Activated T-cell treated with anti-CD3 and anti-CD28 coated beads for 4 hours (primary cell): ENCODE measurements at places on chromosomes 2 and 18.
A peak's percentile ranks its signal among the peaks of the same experiment; 100 is the strongest.

DNA sequence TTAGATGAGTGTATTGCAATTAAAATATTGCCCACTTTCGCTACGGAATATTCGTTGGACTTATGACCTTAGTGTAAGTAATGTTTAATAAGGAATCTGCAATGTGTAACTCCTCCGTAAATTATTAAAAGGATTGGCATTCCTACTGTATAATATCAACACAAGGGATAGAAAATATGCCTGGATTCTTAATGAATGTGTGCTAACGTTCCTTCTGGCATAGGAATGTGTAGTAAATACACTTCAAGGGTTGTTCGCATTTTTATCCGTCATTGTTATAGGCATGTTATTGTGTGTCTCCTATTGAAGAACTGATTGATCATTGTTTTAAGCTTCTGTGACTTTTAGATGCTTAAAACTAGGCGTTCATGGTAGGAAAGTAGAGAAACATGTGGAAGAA, 134.5 kb downstream of the NEDD4L start:
- DNase-seq, result no peak

DNA sequence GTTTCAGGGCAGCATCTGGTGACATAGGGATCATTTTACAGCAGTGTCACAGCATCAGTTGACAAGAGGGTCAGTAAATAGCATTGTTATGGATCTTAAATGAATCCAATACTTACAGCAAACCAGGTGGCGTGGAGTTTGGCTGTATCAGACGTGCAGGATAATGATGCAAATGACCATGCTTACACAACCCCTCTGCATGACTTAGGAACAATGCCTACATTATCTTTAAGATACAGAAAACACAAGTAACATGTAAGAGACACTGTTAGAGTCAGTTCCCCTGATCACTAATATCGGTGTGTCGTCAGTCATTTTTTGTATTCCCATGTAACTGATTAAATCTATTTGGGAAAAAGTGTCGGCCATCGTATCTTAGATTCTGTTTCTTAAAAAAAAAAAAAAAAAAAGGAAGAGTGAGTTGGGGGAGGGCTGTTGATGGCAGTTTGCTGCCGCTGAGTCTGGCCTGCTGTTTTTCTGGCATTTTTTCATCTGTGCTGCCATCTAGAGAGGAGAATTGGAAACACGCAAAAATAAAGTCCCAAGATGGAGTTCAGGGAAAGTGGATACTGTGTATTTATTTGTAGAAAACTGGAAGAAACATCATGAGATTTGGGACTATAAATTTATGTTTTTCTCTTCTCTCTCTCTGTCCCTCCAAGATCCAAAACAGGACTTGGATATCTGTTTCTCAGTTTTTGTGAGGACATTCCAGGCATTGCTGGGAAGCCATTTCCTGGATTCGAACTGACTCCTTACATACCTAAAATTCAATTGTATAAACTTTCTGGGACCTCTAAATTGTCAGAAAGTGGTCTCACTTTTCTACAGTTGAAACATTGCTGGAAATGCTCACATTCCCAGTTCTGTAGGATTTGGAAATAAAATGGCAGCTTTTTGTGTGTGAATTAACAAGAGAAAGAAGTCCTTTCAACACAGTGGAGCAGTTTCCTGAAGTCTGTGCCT, 60.3 kb upstream of the AGPS start:
- peak; percentile 21 for DNase-seq

GRCh38 chr2:209614690-209615369, 156.8 kb upstream of the UNC80 start:
- DNase-seq, result no peak

- DNase-seq, result no peak
Measured at GRCh38 chr2:15667809-15668556, 76.3 kb downstream of the DDX1 start.

DNA sequence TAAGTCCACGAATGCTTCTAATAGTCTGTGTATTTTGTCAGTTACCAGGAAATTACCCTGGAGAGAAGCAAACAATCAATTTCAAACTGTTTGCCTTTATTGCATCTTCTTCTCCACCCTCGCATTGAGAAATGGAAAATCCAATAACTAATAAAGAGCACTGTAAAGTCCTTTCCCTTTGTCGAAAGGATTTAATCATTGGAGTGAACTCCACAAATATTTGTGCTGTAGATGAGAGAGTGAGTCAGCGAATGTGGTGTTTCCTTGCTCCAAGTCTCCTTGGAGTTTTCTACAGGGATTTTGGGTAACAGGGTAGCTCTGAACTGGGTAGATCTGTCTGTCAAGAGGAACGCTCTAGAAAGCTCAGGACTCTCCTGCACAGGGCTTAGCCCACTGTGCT, 240.2 kb downstream of the KCNS3 start:
- no peak for DNase-seq

DNA sequence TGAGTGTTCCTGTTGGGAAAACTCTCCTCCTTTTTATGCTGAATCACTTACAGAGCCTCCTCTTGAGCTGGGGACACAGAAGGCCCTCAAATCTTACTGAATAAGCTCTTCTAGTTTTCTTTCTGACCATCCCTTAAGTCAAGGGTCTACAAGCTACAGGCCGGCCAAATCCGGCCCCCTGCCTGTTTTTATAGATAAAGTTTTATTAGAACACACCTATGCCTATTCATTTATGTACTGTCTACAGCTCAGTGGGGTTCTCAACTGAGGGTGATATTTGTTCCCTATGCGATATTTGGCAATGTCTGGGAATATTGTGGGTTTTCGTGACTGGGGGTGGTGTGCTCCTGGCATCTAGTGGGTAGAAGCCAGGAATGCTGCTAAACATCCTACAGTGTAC, 14.0 kb downstream of the CDC42EP3 start:
- no peak for DNase-seq

DNA sequence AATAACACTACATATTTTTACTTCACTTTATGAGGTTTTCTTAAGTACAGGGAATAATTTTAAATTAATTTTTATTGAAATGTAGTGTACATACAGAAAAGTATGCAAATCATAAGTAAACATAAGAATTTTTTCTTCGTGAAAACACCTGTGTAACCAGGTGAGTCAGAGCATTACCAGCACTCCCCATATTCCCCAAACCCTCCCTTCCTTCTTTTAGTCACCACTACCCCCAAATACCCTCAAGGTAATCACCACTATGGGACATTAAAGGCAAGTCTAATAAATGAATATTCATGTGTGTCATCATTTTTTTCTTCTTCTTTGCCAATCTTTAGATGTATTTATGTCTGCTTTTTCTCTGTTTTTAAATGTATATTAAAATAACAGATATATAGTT, 139.9 kb upstream of the LTBP1 start:
- DNase-seq, result no peak

- no peak for DNase-seq
Measured at GRCh38 chr2:10366601-10367270, 64.0 kb downstream of the HPCAL1 start.

DNA sequence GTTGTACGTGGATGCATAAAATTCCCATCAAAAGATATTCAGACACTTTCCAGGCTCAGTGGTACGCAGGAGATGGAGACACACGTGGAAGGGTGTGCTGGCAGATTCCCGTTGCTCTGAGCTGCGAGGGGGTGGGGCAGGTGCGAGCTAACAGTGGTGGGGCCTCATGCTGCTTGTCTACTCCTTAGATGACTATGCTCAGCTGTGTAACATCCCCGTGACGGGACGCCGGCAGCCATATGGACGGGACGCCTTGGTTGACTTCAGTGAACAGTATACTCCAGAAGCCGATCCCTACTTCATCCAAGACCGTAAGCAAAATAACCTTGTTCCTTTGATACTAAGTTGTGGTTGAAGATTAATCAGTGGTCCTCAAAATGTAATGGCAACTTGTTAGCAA, 87.5 kb upstream of the RASGRP3 start:
- DNase-seq, result no peak

DNA sequence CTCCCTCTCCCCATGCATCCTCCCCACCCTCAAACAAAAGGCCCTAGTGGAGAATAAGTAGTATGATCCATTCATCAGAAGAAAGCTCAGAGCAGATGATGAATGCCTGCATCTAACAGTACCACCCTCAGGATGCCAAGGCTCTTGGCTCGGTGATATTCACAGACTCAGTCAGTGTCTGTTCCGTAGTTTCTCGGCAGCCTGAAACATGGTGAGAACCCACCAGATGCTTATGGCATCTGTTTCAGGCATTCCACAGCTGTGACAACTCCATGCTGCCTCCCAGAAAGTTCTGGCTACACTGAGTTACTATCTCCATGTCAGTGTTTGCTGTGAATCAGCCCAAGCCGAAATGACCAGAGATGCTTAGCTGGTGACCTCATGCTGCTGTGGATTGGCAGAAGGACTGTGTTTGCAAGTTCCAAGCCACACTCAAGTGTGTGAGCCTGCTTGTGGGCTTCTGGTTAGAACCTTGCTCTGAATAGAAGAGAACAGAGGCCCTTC, 83.9 kb downstream of the WDSUB1 start:
- DNase-seq, result no peak

GRCh38 chr2:69477627-69478026, 40.4 kb upstream of the NFU1 start:
- no peak for DNase-seq

DNA sequence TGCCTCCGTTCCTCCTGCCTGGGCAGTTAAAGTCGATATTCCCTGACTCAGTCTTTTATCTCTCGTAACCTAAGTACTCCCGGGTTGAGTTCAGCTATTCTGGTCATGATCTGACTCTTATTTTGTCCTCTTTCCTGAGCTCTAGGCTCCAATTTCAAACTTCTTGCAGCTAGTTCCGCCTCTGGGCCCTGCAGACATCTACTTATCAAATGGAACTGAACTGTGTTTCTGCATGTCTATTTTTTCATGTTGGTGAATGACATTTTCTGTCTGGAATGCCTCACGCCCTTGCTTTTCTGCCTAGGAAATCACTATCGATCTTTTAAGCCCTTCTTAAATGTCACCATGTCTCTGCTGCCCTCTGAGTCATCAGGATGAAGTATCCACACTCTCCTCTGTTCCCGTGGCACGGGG, 101.5 kb downstream of the VAPA start:
- no peak for DNase-seq

GRCh38 chr2:96970910-96971309, 15.5 kb downstream of the FAM178B start:
- no peak for DNase-seq

GRCh38 chr2:140502951-140503630, 1627.7 kb downstream of the LRP1B start:
- DNase-seq, result no peak

DNA sequence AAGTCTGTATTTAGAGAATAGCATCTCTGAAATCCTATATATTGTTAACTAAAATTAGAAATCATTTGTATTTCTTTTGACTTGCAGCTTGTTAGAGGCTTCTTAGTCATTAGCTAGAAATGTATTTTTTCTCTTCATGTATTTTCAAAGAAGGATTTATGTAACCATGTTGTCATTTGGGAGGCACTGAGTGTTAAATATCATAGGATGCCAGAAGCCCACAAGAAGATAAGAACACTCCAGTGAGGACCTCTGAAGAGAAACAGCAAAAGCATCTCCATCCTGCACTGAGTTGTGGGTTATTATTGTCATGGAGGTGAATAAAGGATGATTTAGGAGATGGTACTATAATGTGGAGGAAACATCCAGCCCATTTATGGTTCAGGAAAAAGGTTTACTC, 93.5 kb downstream of the UBE2E3 start:
- DNase-seq, result no peak

DNA sequence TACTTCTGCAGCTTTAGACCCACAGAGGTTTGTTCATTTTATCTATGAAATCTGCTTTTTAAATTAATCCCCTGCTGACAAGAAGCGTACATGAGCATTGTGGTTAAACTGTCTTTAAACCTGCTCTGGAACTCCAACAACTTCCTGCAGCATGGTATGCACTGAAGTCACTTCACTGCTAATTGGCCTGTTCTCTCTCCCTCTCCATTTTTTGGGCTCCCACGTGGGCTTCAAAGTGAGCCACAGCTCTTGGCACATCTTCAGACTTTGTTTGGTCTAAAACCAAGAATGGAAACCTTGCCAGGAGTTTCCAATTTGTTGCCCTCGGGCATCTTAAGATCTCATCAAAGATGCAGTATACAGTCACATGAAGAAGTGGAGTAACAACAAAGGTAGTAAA, 311.4 kb downstream of the LRRTM1 start:
- DNase-seq, result no peak

- no peak for DNase-seq
Measured at GRCh38 chr2:160522951-160523710, 29.5 kb upstream of the RBMS1 start.

- no peak for DNase-seq
Measured at GRCh38 chr2:43270930-43271615, 44.7 kb upstream of the ZFP36L2 start.

DNA sequence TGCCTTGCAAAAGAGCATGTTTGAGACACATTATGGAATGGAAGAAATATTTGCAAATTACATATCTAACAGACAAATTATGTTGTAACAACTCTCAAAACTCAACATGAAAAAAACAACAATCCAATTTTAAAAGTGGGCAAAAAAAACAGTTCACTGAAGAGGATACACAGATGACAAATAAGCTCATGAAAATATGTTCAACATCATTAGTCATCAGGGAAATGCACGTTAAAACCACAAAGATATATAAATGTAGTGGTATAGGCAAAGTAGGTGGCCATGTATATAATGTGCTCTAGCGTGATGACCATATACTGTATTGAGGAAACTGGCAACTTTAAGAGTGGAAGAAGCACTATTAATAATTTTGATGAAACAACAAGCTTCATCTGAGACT, 220.1 kb downstream of the IRS1 start:
- no peak for DNase-seq

GRCh38 chr18:61556862-61557261, 223.6 kb downstream of the CDH20 start:
- DNase-seq, result no peak

DNA sequence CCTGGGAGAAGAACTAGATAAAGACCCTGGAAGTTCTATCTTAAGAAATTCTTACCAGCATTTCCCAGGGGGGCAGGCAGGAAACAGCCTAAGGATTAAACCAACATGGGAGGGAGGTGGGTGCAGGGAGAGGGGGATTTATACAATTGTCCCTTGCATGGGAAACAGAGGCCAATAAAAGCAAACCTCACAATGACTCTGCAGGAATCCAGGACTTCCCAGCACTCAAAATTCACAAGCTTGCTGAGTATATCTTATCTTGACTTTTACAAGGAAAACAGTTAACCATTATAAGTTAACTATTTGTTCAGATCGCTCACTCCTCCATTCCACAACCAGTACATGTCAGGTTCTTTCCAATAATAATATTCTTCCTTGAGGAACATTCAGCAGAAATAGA, 241.3 kb downstream of the MREG start:
- no peak for DNase-seq

DNA sequence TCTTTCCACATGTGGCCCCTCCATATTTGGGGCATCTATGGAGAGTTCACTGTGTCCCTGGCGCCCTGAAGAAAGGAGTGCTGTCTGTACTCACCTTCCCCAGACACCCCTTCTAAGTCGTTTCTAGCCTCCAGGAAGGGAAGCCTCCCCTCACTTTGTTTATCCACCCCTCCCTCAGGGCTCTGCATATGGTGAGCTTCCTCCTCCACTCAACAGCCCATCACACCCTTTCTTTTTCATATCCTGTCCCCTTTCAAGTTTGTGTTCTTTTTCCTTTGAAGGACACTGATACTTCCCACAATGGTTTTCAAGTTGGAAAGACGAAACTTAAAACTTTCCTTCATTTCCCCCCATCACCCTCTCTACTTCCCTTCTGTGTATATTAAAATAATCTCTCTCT, 291.4 kb upstream of the POU3F3 start:
- no peak for DNase-seq
